ENCODE measurements at places on chromosomes 3 and 15. TPM values are rescaled to one million over a fixed set of nuclear protein-coding genes. Genes with fewer than 3 reads are reported as not detected.

Gene UBA5
- 47.5 TPM for polyA plus RNA-seq

Gene SCAANT1
- polyA plus RNA-seq: not detected

Gene AGBL1
- not detected for polyA plus RNA-seq

Gene LCTL
- 1.3 TPM for polyA plus RNA-seq

Gene CSTA
- polyA plus RNA-seq: 0.61 TPM

Gene DUOXA2
- polyA plus RNA-seq: not detected

Gene UBP1
- 99.7 TPM for polyA plus RNA-seq

Gene CD96
- polyA plus RNA-seq: 0.10 TPM

Gene BTLA
- polyA plus RNA-seq: not detected

Gene CTXND1
- polyA plus RNA-seq: 0.01 TPM

Gene SLC9A9
- 17.1 TPM for polyA plus RNA-seq

Gene KNG1
- polyA plus RNA-seq: not detected

Gene ZNF717
- polyA plus RNA-seq: 11.4 TPM

Gene LRTM1
- 0.43 TPM for polyA plus RNA-seq

Gene PTPN9
- 41.6 TPM for polyA plus RNA-seq

Gene GADL1
- polyA plus RNA-seq: 0.27 TPM

Gene CACNA1D
- polyA plus RNA-seq: 0.33 TPM

DNA sequence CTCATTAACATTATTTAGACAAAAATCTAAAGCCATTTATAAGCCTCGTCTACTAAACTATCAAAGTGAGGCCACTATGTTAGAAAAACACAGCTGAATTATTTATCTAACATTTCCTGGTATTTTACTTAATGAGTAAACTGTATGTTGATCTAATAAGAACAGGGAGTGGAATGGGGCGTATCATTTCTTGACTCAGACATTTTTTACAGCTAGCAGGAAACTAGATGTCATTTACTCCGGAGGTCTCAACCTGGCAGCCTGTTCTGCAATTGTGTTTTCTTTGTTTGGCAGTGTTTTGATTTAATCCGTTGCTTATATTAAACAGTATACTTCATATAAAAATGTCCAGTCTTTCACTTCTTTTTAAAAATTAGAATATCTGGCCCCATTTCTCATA lies 79.1 kb upstream of the ABI3BP start:
- DNase-seq: no peak

GRCh38 chr3:195395208-195395816 lies 47.5 kb downstream of the ACAP2 start:
- DNase-seq: no peak

- DNase-seq: no peak
Observed at GRCh38 chr3:30581067-30581585, 25.3 kb upstream of the TGFBR2 start.

GRCh38 chr3:44482721-44483120 lies 5.3 kb upstream of the ZNF445 start:
- DNase-seq: no peak

GRCh38 chr15:66569461-66570137 lies 3.8 kb upstream of the LCTL start:
- DNase-seq: no peak

- no peak for DNase-seq
Observed at GRCh38 chr3:26452363-26452762, 170.2 kb upstream of the LRRC3B start.

DNA sequence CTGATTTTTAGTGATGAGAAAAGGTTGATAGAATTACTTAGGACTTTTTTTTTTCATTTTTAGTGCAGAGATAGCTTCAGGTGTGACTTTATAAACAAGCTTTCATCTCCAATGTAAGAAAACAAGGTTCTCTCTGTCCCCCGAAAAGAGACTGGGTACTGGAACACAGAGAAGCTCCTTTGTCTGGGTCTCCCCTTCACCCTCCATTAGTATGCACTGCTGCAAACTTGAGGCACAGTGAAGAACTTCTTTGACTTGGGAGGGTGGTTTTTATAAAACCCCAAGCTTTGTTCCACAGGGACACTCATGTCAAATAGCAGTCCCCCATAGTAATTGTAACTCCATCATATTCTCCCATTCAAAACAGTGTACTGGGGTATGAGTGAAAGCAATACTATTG lies 93.5 kb upstream of the SOX2 start:
- DNase-seq: no peak

GRCh38 chr3:2741516-2741915 lies 368.7 kb downstream of the IL5RA start:
- DNase-seq: no peak

- peak; percentile 50 for DNase-seq
Observed at GRCh38 chr3:11803977-11804892, 42.5 kb downstream of the TAMM41 start.

DNA sequence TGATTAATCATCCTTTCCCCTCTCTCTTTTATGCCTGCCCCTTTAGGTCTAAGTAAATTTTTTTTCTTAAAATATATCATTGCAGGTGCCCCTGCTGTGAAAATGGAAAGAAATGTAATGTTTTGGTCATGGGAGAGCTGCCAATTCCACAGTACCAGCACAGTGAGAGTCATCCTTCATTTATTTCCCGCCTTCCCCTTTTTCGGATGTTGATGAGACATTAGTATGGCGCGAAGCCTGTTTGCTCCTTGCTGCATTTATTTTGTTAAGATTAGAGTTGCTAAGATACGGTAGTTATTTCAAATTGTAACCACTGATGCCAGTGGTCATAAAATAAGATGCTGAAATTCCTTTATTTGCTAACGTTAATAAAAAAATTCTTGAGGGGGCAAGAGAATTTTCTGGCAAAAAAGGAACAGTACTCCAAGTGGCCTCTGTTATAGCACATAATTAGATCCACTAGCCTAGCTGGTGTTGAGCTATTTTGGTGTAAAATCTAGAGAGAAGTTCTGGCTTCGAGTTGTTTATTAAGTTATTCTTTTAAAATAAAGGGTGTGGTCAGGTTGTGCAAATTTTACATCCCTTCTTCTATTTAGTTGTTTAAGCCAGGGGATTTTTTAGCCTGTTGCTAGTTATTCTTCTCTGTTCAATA lies 62.8 kb downstream of the MDFIC2 start:
- DNase-seq: peak; percentile 78

GRCh38 chr3:14317057-14317553 lies 85.3 kb upstream of the SLC6A6 start:
- DNase-seq: no peak

GRCh38 chr3:170889630-170890029 lies 18.8 kb downstream of the EIF5A2 start:
- no peak for DNase-seq

- DNase-seq: no peak
Observed at GRCh38 chr15:66131200-66131599, 122.3 kb downstream of the MEGF11 start.

GRCh38 chr3:51966922-51967383 lies 301 bp downstream of the PCBP4 start:
- no peak for DNase-seq

DNA sequence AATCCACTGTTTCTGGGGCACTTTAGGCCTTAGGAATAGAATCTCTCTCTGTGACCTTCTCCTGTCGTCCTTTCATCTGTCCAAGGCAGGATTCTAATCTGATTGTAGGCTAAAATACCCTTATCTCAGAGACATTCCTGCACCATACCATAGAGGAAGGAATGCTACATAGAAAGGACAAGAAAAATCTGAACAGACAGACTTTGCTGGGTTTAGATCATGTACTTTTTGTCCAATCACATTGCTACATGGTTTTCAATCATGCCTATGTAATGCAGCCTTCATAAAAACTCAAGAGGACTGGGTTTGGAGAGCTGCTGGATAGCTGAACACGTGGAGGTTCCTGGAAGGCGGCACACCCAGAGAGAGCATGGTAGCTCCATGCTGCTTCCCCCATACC lies 378.5 kb upstream of the SEMA6D start:
- DNase-seq: no peak

DNA sequence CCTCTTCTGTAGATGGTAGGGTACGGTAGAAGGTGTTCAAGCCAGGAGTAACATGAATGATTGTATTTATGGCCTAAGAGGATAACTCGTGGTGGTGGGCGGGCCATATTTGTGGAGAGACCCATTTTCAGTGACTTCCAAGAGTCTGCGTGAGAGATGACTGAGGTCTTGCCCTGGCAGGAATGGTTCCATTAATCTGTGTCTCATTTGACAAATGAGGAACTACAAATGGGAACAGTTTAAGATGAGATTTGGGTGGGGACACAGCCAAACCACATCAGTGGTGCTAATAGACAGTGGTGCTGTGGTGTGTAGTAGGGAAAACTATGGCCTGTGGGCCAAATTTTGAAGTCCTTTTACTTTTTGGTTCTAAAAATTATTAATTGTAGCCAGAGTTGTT lies 47.1 kb downstream of the FLNB start:
- DNase-seq: no peak

GRCh38 chr3:168620854-168621253 lies 525.1 kb upstream of the GOLIM4 start:
- DNase-seq: peak; percentile 6

- no peak for DNase-seq
Observed at GRCh38 chr3:184873141-184873540, 61.2 kb downstream of the VPS8 start.

GRCh38 chr15:88627463-88627862 lies 6.3 kb downstream of the AEN start:
- DNase-seq: no peak

DNA sequence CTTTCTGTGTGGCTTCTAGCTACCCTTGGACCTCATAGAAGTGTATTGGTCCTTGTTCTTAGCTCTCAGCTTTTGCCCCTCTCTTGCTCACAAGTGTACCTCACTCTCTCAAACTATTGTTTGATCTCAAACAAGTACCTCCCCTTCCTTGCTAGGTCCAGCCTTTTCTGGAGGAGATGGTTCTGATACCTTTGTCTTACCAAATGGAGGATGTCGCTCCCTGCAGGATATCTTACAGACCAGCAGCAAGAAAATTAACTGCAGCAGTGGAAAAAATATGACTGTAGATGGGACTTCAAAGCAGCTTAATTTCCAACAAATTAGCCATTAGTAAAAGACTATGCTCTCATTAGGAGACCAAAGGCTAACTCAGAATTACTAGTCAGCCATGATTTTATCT lies 388.1 kb upstream of the ROBO2 start:
- no peak for DNase-seq

GRCh38 chr3:21752749-21753347 lies 1.8 kb upstream of the ZNF385D start:
- DNase-seq: peak; percentile 68

- DNase-seq: no peak
Observed at GRCh38 chr15:59994888-59995557, 9.1 kb upstream of the FOXB1 start.

DNA sequence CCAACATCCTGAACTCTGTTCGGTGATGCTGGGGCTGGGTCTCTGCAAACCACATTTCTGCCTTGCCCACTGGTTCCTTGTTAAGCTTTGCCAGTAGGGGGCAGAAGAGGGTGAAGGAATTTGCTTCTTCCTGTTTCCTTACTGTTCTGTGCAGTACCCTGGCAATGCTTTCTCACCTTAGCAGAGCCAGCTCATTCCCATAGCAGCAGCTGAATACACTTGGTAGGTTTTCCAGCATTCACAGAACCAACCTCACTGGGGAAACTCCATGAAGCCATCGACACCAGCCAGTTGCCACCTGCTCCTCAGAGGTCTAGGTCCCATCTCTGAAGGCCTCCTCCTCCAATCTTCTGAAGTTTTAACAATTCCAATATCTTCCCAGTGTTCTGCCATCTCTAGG lies 308.4 kb downstream of the PDCD6IP start:
- DNase-seq: no peak

GRCh38 chr3:108311797-108312196 lies 15.4 kb downstream of the HHLA2 start:
- no peak for DNase-seq

DNA sequence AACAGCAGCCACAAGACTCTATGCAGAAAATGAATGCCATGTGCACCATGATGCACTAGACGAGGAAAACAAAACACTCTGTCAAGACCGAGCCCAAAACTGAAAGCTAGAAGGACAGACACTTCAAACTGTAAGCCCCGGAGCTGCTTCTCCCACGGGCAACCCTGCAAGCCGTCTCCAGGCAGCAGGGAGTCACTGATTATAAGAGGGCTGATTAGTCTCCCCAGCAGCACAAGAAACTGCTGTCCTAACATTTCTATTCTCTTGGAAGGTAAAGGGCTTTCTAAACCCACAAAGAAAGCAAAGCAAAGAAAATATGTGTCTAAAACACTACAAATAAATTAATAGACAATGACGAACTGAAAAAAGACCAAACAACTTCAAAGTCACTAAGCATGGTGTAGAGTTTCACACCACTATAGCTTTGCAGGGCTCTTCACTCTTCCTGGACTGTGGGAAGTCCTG lies 15.5 kb downstream of the TBC1D2B start:
- DNase-seq: peak; percentile 66

DNA sequence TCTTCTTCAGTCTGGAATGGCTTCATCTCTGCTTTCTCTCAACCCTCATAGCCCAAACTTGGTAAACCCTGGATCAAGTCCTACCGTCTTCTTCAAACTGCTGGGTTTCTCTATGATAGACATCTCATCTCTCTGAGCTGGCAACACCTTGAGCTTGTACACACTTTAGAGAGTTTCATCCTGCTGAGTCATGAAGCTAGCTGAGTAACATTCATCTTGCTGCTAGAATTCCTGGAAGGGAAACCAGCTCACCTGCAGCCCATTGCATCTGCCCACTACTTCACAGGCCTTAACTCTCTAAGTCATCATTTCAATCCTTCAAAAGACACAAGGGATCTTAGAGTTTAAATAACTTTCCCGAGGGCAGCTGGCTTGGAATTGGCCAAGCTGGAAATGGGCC lies 175.5 kb upstream of the RORA start:
- DNase-seq: no peak

GRCh38 chr3:63046152-63046551 lies 170.9 kb upstream of the CADPS start:
- no peak for DNase-seq

DNA sequence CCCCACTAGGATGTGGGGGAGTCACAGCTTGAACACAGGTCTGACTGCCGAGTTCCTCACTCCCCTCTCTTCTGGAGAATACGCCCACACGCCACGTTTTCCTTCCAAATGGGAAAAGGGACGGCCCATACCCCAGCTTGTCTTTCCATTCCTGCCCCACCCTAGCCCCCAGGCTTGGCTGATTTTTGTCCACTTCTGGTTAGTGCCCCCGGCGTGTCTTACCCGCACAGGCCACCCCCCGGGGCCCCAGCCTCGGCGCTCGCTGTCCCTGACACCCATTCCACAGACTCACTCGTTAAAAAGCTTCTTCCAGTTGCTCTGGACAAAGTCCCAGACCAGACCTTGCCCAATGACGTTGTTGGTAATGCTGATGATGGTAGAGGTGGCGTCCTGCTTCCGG lies 14.5 kb downstream of the MESP2 start:
- DNase-seq: no peak

- no peak for DNase-seq
Observed at GRCh38 chr3:56064684-56065083, 403.6 kb downstream of the ERC2 start.

- no peak for DNase-seq
Observed at GRCh38 chr3:112000367-112000771, 1.6 kb downstream of the TAGLN3 start.

DNA sequence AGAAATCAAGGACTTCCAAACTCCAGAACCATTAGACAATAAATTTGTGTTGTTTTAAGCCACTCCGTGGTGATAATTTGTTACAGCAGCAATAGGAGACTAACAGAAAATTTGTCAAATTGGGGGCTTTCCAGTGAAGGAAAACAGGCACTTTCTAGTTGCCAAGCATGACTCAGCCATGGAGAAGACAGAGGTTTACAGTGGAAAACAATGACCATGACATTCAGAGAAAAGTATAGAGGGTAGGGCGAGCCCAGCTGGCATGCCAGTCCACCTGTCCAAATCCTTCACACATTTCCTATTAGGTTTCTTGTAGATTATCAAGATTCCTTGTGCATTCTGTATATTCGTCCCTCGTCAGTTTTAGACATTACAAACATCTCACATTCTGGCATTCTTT lies 24.9 kb downstream of the SLCO2A1 start:
- peak; percentile 40 for DNase-seq
